Right cardiac atrium (tissue), 5 donors: ENCODE measurements at places on chromosomes 4 and X. TPM values are rescaled to one million over a fixed set of nuclear protein-coding genes. Genes with fewer than 3 reads are reported as not detected.

Gene FAM236D
- polyA plus RNA-seq: not detected

Gene SSX4
- not detected for polyA plus RNA-seq

Gene MAP7D2
- polyA plus RNA-seq: 0.68 TPM

Gene KDR
- 10.5 TPM for polyA plus RNA-seq

Gene OTC
- 0.18 TPM for polyA plus RNA-seq

Gene VCX2
- not detected for polyA plus RNA-seq

Gene ZBTB49
- 2.2 TPM for polyA plus RNA-seq
